Central memory CD4-positive, alpha-beta T cell (primary cell): ENCODE measurements at places on chromosomes 6 and 20.
A peak's percentile ranks its signal among the peaks of the same experiment; 100 is the strongest.

DNA sequence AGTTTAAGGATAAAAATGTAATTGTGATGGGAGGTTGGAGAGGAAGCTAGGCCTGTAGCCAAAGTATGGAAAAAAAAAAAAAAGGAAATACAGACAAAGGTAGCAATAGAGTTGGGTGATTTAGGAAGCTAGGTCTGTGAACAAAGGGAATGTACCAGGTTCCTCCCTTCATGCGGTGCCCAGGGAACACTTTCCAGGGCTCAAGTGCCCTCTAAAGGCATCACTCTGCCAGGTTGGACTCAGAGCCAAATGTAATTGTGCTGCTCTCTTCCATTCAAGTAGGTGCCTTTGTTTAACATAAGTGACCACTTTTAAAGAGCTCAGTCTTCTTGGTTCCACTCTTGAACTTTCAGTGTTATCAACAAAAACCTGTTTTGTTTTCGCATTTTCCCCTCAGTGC lies 159.7 kb upstream of the AHI1 start:
- no peak for DNase-seq

DNA sequence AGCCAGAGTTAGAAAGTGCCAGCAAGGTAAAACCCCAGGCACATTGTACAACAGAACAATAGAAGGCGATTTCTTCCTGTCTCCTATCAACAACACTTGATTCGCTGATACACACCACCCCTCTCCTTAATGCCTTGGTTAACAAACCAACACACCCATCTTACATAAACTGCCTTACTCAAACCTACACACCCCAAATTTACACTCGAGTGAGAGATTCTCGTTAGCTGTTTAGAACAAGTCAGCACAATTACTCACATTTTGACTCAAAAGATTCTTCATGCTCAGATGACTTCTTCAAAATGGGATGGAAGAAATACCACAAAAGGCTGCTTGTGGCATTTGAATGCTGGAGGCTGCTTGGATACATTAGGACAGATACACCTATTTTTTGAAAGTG lies 80.0 kb upstream of the FOXQ1 start:
- no peak for DNase-seq

- DNase-seq = no peak
Measured at GRCh38 chr6:16386057-16386456, 147.7 kb downstream of the GMPR start.

GRCh38 chr6:154733183-154733625 lies at the start of gene SCAF8:
TSS of gene SCAF8 (plus strand) at chr6:154733416. CDS start at chr6:154733901, 485 bp downstream.
- DNase-seq = peak; percentile 84

- DNase-seq = no peak
Measured at GRCh38 chr6:139029470-139030227, 1.1 kb downstream of the ABRACL start.

GRCh38 chr6:19472153-19472552 lies 365.0 kb upstream of the ID4 start:
- DNase-seq = no peak

DNA sequence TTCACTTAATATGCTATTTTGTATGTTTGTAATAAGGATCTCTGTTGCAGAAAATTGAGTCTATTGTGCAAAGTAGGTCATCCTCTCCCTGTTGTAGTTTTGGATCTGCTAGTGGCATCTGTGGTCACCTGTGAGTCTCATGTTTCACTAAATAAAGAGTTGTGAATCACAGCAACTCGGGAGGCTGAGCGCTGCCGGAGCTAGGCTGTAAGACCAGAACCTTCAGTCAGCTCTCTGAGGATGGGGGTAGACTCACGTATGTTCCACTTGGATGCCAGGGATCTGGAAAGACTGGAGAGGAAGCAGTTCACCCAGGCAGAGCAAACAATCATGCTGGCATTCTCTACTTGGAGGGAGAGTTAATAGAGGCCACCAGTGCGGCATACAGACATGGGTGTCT lies 187.3 kb upstream of the FOXA2 start:
- no peak for DNase-seq

GRCh38 chr6:122984393-122984792 lies 11.6 kb upstream of the CLVS2 start:
- DNase-seq = no peak

- DNase-seq = no peak
Measured at GRCh38 chr6:42615518-42615917, 51.7 kb downstream of the UBR2 start.
